Stimulated activated CD4-positive, alpha-beta T cell treated with anti-CD3 and anti-CD28 coated beads, TNF-alpha, amount 100 ng/mL, for 24 hours (primary cell): ENCODE measurements at places on chromosomes 7 and 10.

DNA sequence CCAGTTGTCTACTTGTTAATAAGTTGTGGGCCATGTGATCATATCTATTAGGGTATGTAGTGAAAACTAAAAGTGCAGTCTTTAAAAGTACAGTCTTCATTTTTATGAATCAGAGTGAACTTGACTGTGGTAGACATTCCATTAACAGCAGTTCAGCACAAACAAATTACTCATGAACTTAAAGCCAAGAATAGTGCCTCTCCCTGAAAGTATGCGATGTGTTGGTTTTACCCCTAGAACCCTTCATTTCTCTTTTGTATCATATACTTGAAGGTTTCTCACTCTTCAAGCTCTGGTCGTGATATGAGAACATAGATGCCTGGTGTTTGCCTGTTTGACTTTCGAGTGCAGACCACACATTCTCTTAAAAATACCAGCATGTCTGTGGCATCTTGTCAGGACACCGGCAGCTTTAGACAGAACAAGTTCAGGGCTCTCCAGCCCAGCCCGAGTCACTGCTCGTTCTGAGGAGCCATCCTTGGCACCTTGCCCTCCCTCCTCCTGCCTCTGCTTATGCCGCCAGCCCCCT lies 159.3 kb downstream of the LCOR start:
- no peak for DNase-seq

DNA sequence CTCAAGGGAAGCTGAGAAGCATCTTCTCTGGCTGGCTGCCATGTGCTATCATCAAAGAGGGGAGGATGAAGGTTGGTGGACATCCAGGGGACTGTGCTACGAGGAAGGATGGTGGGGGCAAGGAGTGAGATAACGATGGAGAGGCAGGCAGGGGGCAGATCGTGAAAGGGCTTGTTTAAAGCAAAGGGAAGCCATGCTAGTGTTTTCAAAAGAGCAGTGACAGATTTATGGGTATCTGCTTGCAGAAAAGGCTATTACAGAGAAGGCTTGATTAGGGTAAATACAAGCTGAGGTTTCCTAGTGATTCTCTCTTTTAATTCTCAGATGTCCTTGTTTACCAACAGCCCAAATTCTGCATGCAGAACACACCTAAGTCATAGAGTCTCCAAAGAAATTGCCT lies 88.9 kb upstream of the MKX start:
- DNase-seq, result no peak

GRCh38 chr10:2978111-2978510 lies 89.2 kb upstream of the PFKP start:
- DNase-seq, result no peak

- no peak for DNase-seq
These were observed 250.8 kb downstream of the CCDC3 start for GRCh38 chr10:12750526-12751201.

DNA sequence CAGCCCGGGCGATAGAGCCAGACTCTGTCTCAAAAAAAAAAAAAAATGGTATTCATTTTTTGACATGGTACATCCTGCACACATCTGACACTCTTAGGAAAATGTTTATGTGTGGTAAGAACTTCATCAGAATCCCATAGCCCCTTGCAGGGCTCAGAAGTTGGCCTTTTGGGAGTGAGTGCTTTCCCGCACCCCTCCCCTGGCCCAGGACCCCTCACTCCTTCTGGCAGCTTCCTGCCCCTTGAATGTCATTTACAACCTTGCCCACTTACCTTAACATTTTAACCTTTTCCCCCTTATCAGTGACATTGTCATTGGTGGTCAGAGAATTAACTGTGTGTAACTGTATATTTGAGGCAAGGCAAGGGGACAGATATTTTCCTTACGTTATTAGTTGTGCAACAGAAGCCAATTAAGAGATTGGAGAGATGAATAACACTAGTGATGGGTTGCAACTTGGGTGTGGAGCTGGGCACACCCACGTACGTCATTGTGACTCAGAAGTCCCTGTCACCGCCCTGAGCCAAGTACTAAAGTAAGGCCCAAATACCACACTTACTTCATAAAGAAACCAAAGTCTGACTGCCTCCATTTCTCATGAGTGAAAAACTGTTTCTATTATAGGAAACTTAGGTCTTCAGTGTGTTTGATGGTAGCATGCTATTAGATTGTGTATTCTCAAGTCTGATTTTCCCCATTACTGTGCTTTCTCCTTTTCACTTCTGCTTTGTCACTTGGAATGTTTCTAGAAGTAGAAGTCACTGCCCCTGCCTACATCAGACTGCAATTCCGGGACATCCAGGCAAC lies 31.6 kb downstream of the OGDH start:
- DNase-seq, result peak; percentile 77

DNA sequence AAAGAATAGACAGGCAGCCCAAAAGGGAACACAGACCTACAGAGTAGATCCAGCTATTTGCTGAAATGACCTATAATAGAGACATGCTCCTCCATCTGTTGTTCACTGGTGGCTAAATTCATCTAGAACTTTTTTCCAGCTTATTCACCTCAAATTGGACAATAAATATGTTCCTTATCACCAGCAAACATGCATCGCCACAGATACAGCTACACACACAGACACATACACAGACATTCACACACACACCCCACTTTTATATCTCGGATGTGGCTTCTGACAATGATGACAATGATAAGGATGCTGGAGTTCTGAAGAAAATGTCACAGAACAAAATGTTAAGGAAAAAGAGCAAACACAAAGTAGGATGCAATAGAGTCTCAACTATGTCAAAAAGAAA lies 175.4 kb downstream of the LSM5 start:
- no peak for DNase-seq

DNA sequence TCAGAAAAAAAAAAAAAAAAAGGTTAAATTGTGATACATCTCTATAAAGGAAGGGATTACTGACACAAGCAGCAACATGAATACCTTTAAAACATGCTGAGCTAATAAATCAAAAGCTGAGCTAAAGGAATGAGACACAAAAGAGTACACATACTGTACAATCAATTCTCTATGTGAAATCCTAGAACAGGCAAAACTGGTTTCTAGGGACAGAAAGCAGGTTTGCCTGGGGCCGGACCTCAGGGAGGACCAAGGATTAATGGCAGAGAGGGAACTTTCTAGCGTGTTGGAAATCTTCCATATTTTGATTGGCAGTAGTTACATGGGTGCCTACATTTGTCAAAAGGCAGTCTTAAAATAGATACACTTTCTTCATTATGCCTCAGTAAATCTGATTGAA lies 52.5 kb downstream of the KLRG2 start:
- no peak for DNase-seq

DNA sequence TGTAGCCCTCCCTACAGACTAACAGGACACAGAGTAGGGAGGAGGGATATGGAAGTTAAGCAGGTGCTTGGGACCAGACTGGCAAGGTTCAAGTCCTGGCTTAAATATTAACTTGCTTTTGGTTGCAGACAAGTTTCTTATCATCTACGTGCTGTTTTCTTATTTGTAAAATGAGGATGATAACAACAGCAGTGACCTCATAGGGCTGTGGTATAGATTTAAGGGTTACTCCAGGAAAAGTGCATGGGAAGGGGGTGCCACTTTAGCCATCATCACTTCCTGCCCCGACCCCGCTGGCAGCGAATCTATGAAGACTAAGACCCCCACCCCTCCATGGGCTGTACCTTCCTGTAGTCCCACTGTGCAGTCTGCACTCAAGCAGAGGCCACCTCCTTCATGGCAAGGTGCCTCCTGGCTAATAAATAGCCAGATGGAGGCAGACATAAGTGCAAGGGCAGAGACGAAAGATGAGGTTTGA lies 250.2 kb downstream of the COBL start:
- DNase-seq, result no peak

DNA sequence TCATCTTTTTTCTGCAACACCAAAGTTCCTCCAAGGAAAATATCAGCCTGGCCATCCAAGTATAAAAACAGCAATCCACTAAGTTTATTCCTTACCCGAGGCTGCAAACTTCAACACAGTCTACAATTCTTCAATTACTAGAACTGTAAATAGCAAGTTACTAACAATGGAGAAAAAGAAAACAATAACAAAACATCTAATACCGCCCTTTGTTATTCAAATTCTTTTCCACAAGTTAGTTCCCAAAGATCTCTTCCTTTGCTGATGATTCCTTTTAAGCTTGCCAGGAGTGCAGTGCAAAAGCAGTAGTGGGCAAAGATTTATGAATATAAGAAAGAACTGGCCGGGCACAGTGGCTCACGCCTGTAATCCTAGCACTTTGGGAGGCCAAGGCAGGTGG lies 86.2 kb downstream of the CUL2 start:
- no peak for DNase-seq

GRCh38 chr7:149285603-149286002 lies 23.6 kb downstream of the ZNF783 start:
- no peak for DNase-seq

DNA sequence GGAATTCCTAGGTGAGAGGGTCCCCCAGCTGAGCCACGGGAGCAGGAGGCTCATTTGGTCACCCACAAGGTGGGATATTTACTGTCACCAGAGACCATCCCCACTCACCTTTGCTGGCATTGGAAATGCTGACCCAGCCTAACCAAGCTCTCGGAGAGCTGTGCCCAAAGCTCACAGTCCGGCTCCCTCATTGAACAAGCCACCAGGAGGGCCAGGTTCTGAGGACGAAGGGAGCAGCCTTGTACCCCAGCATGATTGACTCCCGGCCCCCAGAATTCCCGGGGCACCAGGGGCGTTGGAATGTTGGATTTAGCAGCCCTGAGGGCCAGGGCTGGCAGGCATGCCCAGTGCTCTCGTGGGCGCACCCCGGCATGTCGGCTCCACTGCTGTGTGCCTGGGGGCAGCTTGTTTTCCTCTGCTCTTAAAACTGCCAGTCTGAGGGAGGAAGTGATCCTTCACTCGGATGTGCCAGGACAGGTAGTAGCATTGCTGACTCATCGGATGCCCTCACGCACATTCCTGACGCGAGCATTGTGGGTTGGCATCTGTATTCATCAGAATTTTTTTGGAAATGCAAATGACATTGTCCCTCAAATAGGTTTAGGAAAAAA lies 23.3 kb downstream of the CLIP2 start:
- DNase-seq, result no peak

DNA sequence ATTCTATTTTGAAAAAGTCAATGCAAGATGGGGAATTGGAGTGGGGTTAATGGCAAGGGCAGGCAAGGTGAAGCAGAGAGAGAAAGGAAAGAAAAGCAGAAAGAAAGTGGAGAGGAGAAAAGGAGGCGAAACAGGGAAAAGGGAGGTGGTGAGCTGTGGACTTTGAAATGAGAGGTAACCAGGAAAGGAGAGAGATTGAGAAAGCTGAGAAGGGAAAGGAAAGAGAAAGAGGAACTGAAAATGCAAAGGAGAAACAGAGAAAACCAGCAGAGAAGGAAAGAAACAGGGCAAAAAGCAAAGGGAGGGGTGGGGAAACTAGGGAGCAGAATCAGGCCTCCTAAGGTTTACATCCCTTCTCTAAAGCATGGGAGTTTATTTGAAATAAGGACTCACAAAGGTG lies 72.5 kb upstream of the TPK1 start:
- no peak for DNase-seq

DNA sequence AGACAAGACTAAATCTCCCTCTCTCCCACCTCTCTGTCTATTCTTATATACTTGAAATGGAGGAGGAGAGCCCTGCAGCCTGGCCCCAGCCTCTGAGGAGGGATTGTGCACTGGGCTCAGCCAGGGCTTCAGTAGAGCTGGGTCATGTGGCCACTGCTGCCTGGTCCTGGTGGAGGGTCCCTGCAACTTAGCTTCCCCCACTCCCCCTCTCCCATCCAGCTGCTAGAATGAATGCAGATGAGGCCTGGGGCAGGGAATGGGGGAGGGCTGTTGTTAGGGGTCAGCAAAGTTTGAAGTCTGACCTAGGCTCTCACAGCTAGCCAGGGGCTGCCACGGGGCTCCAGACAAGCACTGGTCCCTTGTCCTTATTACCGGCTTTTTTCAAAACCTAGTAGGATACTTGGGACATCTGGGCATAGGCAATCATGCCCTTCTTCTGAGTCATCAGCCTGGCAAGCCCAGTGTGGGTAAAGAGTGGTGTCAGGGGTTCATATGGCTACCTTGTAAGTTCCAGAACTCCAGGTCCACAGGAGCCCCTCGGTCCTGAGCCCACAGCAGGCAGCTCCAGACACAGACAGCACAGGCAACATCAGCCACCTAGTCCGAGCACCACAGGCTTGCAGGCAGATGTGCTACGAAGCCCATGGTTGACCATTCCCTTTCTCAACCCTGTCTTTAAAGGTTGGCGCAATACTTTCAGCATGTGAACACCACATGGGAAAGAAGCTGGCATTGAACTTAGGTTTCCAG lies 12.8 kb upstream of the CXCL12 start:
- no peak for DNase-seq

DNA sequence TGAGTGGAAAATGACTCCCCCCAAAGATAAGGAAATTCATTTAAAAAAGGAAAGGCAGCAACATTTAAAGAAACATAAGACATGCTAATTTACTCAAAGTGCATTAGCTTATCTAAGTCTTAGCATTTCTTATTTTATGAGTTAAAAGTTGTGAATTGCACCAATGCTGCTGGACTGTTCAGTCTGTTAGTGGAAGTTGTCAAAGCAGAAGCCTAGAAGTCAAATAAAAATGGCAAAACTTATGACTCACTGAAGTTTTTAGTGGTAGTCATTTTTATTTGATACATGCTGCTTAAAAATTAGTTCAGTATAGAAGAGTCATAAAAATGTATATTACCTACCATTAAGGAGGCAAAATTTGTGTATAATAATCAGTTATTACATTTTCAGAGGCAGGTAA lies 90.8 kb upstream of the FGL2 start:
- no peak for DNase-seq

DNA sequence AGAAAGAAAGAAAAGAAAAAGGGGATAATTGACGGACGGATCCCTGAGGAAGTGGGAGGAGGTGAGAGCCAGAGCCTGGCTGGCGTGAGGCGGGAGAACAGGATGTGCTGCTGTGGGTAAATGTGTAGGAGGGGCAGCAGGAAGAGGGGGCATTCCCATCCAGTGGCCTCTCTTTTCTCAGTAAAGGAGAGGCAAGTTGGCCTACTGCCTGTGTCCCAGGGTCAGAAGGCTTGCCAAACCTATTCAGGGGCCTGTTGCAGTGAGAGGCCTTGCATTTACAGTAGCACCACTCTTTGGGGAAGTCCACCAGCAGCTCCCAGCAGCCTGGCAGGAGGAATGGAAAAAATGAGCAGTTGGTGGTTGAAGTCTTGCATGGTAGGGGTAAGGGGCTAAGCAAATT lies 26.6 kb upstream of the ASCC1 start:
- no peak for DNase-seq

DNA sequence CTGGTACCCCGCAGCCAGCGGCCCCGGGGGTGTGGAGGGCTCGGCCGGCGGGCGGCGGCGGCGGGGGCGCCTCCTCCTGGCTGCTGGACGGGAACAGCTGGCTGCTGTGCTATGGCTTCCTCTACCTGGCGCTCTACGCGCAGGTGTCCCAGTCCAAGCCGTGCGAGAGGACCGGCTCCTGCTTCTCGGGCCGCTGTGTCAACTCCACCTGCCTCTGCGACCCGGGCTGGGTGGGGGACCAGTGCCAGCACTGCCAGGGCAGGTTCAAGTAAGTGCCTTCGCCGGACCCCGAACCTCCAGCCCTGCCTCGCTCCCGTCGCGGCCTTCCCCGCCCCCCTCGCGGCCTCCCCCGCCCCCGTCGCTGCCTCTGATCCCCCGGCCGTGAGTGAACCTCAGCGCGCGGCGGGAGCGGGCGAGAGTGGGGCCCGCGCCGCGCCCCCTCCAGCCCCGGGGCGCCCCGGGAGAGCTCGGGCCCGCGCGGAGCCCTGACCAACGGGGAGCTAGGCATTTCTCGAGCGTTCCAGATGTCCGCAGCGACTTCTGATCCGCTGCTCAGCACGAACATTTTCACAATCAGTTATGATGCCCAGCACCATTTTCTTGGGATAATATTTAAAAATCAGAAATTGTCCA lies 727 bp downstream of the ATRNL1 start:
- peak; percentile 4 for DNase-seq

- DNase-seq, result no peak
These were observed 28.2 kb upstream of the ACSL5 start for GRCh38 chr10:112345743-112346142.
